Peyer's patch (tissue), 4 donors: ENCODE measurements at places on chromosomes 5 and 9.
A peak's percentile ranks its signal among the peaks of the same experiment; 100 is the strongest.

DNA sequence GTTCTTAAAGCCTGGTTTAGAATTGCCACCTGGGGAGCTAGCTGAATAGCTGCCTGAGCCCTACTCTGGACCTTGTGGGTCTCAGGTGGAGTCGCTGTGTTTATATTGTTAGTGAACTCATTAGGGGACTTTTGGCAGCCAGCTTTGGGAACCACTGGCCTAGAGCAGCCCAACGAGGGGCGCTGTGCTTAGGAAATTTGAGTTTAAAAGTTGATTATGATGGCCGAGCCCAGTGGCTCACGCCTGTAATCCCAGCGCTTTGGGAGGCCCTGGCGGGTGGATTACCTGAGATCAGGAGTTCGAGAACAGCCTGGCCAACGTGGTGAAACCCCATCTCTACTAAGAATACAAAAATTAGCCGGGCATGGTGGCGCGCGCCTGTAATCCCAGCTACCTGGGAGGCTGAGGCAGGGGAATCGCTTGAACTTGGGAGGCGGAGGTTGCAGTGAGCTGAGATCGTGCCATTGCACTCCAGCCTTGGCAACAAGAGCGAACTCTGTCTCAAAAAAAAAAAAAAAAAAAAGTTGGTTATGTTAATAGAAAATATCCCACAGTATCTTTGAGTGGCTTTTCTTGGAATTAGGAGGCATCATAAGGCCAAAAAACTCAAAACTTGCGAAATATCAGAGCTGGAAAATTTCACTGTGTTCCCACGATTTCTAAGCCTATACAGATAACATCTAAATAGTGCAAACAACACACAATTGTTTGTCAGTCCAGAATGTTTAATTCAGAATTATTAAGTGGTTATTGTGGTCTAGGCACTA, 809 bp downstream of the MCCC2 start:
- H3K36me3 ChIP-seq = no peaks in the 10 kb centered on the region
- peak; percentile 17 for DNase-seq
- H3K27me3 ChIP-seq = no peaks in the 10 kb centered on the region
- peak overlapping the region; percentile 77 for H3K27ac ChIP-seq
- H3K4me3 ChIP-seq = peak overlapping the region; percentile 65
- H3K4me1 ChIP-seq = no peaks in the 10 kb centered on the region

GRCh38 chr5:13003457-13003856, 941.0 kb downstream of the DNAH5 start:
- no peak for DNase-seq
- no peak overlapping the region for H3K27ac ChIP-seq

DNA sequence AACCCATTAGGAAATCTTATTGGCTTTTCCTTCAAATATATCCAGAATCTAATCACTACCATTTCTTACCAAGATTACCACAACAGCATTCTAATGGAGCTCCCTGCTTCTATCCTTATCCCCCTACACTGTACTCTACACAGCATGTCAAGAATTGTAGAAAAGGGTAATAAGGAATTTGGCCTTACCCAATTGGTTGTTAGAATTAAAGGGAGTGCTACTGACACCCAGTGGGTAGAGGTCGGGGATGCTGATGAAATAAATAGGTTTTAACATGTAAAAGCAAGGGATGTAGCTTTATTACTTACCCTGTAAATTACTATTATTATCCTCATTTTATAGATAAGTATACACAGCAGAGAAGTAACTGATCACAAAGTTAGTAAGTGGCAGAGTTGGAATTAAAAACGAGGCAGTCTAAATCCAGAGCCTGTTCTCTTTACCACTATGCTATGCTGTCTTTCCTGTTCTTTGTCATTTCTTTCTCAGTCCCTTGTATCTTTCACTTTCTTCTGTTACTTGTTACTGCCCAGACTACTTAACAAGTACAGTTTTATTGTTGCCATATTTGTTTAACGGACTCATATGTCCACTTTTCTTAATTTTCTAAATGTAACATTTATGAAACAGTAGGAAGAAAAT, 10.5 kb downstream of the SLC38A9 start:
- no peaks in the 10 kb centered on the region for H3K36me3 ChIP-seq
- H3K4me1 ChIP-seq = no peaks in the 10 kb centered on the region
- H3K4me3 ChIP-seq = no peak overlapping the region
- DNase-seq = no peak

DNA sequence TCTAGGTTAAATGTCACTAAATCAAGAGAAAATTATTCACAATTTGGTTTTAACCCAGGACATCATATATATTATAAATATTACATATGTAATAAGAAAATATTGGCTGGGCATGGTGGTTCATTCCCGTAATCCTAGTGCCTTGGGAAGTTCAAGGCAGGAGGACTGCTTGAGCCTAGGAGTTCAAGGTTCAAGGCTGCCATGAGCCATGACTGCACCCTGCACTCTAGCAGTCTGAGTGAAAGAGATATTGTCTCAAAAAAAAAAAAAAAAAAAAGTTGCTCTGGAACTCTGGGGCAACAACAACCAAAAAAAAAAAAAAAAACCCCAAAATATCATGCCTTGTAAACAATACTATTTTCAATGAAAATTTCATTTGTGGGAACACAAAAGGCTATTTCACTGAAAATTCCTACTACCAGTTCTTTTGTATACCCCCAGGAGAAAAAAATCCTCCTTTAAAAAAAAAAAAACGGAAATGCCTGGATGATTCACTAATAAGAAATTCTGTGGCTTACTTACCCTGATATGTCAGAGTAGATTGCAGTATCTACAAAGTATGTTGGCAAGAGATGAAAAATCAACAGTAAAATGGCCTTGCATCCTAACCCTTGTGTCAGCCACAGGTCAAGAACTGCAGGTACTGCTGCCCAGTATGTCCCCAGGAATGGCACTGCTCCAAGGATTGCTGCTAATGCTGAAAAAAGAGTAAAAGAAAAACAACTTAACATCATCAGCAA, 22.6 kb upstream of the CTNNAL1 start:
- H3K27ac ChIP-seq = peak overlapping the region; percentile 0
- H3K36me3 ChIP-seq = no peaks in the 10 kb centered on the region
- H3K4me3 ChIP-seq = no peak overlapping the region
- no peaks in the 10 kb centered on the region for H3K27me3 ChIP-seq

DNA sequence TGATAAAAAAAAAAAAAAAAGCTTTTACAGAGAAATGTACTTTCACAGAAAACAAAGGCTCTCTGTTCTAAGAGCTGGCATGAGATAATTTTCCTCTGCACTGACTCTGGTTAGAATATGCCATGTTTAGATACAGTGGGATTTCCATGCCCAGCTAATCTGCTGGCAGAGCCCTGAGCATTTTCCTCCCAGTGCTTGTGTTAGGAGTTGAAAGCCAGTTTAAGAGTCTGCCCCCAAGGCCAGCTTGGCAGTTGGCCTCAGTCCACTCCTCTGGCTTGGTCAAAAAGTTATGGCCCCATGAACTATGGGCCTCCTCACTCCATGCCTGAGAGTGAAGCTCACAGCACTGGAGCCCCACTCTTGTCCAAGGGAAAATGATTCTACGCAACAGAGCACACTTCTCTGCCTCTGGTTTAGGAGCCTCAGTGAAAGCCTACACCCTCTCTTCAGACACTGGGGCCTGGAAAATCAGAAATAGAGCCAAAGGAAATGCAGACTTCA, 21.9 kb downstream of the MOCS2 start:
- H3K27me3 ChIP-seq = no peaks in the 10 kb centered on the region
- no peak overlapping the region for H3K4me3 ChIP-seq

DNA sequence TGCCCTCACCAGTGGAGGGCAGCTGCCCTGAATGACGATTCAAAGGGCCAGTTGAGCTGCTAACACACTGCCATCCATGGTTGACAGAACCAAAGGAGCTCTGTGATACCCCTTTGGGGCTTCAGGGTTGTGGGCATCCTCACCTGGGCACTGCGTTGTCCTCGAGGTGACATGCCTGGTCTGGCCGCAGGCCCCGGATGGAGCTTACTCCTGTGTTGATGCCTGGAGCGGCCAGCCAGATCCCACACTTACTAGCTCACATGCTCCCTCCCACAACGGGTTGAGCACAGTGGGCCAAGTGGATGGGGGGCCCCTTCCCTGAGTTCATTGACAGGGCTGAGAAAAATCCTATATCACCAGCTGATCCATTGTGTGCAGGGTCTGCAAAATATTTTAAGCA, 898.9 kb downstream of the TAF11L14 start:
- no peak overlapping the region for H3K27ac ChIP-seq
- no peaks in the 10 kb centered on the region for H3K27me3 ChIP-seq
- H3K4me1 ChIP-seq = no peaks in the 10 kb centered on the region
- no peak overlapping the region for H3K4me3 ChIP-seq
- no peak for DNase-seq

- no peaks in the 10 kb centered on the region for H3K27me3 ChIP-seq
- no peak overlapping the region for H3K27ac ChIP-seq
- H3K4me1 ChIP-seq = no peaks in the 10 kb centered on the region
- H3K36me3 ChIP-seq = no peaks in the 10 kb centered on the region
- no peak overlapping the region for H3K4me3 ChIP-seq
These were observed 10.5 kb downstream of the CXCL14 start for GRCh38 chr5:135568246-135568645.

- H3K4me1 ChIP-seq = no peaks in the 10 kb centered on the region
- H3K27ac ChIP-seq = no peak overlapping the region
- no peak overlapping the region for H3K4me3 ChIP-seq
- no peaks in the 10 kb centered on the region for H3K27me3 ChIP-seq
- no peaks in the 10 kb centered on the region for H3K36me3 ChIP-seq
These were observed 11.0 kb downstream of the CDH10 start for GRCh38 chr5:24633715-24634325.

DNA sequence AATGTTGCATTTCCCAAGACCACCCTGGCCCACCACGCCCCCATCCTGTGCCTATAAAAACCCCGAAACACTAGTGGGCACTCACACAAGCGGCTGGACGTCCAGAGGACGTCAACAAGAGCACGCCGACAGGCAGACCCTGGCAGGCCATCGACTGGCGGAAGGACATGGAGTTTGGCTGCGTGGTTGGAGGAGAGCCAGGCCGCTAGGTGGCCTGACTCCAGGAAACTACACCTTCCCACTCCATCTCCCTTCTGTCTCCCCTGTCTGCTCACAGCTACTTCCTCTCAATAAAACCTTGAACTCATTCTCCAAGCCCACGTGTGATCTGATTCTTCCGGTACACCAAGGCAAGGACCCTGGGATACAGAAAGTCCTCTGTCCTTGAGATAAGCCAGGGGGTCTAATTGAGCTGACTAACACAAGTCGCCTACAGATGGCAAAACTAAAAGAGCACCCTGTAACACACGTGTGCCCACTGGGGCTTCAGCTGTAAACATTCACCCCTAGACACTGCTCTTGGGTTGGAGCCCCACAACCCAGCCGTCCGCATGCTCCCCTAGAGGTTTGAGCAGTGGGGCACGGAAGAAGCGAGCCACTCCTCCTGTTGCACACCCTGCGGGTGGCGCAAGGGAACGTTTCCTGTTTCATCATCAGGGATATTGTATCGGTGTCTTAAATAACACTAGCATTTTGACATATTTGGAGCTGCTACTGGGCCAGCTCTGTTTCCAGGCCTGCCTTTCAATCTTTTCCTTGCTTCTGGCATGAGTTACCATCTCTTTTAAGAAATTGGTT, 54.5 kb upstream of the TAF11L2 start:
- no peak overlapping the region for H3K4me3 ChIP-seq
- H3K27ac ChIP-seq = no peak overlapping the region
- DNase-seq = no peak

- H3K27ac ChIP-seq = no peak overlapping the region
- no peak for DNase-seq
- no peaks in the 10 kb centered on the region for H3K36me3 ChIP-seq
- H3K27me3 ChIP-seq = no peaks in the 10 kb centered on the region
- H3K4me1 ChIP-seq = no peaks in the 10 kb centered on the region
These were observed 1146.3 kb downstream of the MAT2B start for GRCh38 chr5:164651546-164652275.

DNA sequence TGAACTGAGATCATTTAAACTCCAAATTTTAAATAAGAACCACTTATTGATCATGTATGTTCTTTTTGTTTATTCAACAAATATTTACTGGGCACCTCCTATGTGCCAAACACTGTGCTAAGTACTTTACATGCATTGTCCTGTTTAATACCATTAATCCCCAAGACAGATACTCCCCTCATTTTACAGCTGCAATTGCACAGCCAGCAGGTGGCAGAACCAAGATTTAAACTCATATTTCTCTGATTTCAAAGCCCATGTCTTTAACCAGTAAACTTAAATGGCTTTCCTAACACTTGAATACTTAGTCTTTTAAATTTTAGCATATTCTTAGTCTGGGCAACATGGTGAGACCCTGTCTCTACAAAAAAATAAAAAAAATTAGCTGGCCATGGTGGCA, 43.4 kb upstream of the KIAA1958 start:
- H3K4me3 ChIP-seq = no peak overlapping the region
- H3K4me1 ChIP-seq = no peaks in the 10 kb centered on the region
- H3K36me3 ChIP-seq = no peaks in the 10 kb centered on the region
- DNase-seq = peak; percentile 52

DNA sequence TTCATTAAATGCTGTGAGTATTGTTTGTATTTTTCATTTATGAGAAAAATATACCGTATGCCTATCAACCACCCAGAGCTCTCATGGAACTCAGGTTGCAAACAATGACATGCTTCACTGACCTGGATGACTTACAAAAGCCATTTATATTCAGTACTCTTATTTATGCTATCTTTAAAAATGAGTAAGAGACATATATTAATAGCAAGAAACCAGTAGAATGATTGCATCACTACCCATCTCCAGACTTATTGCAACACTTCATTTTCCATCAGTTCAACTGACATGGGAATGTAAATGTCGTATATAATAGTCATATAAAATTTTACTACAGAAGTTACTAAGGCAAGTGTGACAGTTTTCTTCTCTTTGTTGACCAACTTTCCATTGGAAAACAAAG, 69.1 kb downstream of the OTP start:
- H3K4me1 ChIP-seq = no peaks in the 10 kb centered on the region
- no peak overlapping the region for H3K4me3 ChIP-seq
- H3K27me3 ChIP-seq = no peaks in the 10 kb centered on the region
- no peaks in the 10 kb centered on the region for H3K36me3 ChIP-seq

DNA sequence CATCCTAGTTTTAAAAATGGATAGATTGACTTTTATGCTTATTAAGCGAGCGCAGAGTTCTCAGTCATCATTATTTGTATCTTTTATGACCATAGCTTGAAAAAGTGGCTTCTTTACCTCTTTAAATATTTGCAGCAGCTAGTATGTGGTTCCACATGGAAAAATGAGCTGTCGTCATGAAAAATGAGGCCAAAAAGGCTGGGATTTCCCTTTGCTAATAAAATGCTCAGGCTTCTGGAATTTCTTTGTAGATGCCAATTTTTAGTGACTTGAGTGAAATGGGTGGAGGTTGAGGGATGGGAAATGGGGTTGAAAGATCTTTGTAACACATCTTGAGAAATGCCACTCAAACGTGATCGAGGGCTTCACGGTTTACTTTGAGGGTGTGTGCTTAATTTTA, 35.2 kb downstream of the RAI14 start:
- no peak for DNase-seq
- H3K27ac ChIP-seq = no peak overlapping the region
- no peak overlapping the region for H3K4me3 ChIP-seq
- no peaks in the 10 kb centered on the region for H3K27me3 ChIP-seq

DNA sequence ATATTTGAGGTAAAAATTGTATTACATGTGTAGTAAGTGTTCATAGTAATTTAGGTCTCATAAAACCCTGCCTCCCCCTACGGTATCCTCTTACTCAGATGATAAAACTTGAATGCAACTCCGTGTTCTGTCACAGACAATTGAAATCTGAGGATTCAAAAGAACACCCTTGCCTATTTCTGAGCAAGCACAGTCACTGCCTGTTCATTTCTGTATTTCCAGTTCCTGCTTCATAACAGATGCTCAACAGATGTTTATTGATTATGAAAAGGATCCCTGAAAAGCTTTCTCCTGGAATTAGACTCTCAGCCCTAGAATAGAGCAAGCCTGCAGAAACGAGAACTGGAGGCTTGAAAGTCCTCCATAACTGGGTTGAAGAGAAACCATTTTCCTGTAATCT, 144.1 kb upstream of the SPEF2 start:
- H3K36me3 ChIP-seq = no peaks in the 10 kb centered on the region
- no peaks in the 10 kb centered on the region for H3K27me3 ChIP-seq
- H3K4me3 ChIP-seq = no peak overlapping the region
- no peak for DNase-seq
